ENCODE measurements at places on chromosomes 12 and 14. TPM values are rescaled to one million over a fixed set of nuclear protein-coding genes. Genes with fewer than 3 reads are reported as not detected.

DNA sequence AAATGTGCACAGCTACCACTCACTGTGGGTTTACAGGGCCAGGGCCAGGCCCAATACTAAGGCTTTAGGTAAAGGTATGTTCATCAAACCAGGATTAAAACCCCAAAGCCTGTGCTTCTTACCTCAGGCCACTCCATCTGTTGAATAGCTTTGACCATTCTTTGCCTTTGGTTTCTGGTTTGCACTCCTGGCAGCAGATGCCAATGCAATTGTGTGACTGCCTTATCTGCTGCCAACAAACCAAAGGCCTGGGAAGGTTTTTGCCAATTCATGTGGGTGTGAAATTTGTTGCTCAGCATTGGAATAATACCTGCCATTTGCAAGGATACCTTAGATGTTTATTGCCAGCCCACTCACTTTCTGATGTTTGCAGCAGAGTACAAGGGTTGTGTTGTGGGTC is 221.6 kb downstream of the C12orf75 start:
- DNase-seq, result no peak

The CD69 gene
- total RNA-seq, result 0.22 TPM

The KCNC2 gene
- total RNA-seq, result not detected

The CDKN3 gene
- 4.7 TPM for total RNA-seq

The TAS2R8 gene
- total RNA-seq, result not detected

- DNase-seq, result no peak
These were observed 52.2 kb upstream of the ANP32D start for GRCh38 chr12:48420039-48420775.

DNA sequence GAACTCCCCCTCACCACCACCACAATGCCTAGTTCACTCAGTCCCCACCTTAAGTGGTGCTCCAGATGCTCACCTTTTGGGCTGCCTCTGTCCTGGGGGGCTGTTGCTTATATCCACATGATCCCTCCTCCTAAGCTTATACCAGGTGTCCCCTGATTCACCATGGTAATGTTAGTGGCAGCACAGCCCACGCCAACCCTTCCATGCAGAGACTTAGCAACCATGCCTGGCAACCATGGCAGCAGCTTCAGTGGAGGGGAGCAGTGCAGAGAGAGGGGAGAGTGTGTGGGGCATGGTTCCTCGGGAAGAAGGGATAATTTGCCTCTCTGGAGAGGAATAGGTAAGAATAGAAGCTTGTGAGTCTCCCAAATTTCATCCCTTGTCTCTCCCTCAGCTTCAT is 1.2 kb upstream of the DDN start:
- DNase-seq, result no peak

The FSCB gene
- total RNA-seq, result not detected

- no peak for DNase-seq
These were observed 276.1 kb downstream of the SYT1 start for GRCh38 chr12:79140711-79141110.

GRCh38 chr12:65925626-65926025 is 101.3 kb downstream of the HMGA2 start:
- DNase-seq, result no peak

GRCh38 chr14:30312214-30312613 is 246.7 kb upstream of the G2E3 start:
- DNase-seq, result no peak

- DNase-seq, result no peak
These were observed 15.8 kb downstream of the RGS6 start for GRCh38 chr14:71947947-71948500.

The PLA2G1B gene
- total RNA-seq, result not detected

- DNase-seq, result no peak
These were observed 855.3 kb downstream of the DIO2 start for GRCh38 chr14:79356040-79356439.

- DNase-seq, result no peak
These were observed 140.5 kb downstream of the ZFP36L1 start for GRCh38 chr14:68652433-68652690.

The RNFT2 gene
- total RNA-seq, result 0.22 TPM

DNA sequence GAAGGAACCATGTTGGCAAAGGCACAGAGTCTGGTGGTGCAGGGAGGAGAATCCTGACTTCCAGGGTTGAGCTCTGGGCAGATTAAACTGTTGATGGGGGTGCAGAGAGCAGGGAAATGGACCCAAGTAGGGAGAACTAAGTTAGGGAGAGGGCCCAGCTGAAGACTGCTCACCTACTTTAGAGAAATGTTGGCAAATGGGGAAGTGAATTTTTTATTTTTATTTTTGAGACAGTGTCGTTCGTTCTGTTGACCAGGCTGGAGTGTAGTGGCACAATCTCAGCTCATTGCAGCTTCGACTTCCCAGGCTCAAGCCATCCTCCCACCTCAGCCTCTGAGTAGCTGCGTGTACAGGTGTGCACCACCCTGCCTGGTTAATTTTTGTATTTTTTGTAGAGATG is 32.1 kb upstream of the TUBA1A start:
- DNase-seq, result no peak

The BCL11B gene
- total RNA-seq, result 0.17 TPM

The TMEM132C gene
- 0.16 TPM for total RNA-seq

- no peak for DNase-seq
These were observed 35.0 kb downstream of the EPS8 start for GRCh38 chr12:15754233-15754632.

GRCh38 chr12:106271575-106272505 is 24.0 kb upstream of the CKAP4 start:
- no peak for DNase-seq

GRCh38 chr12:131007031-131007739 is 53.5 kb downstream of the ADGRD1 start:
- DNase-seq, result peak; percentile 69

The TSPAN9 gene
- 11.8 TPM for total RNA-seq

The KCNH3 gene
- 0.04 TPM for total RNA-seq

GRCh38 chr12:25942709-25943108 is 15.8 kb upstream of the RASSF8 start:
- no peak for DNase-seq

DNA sequence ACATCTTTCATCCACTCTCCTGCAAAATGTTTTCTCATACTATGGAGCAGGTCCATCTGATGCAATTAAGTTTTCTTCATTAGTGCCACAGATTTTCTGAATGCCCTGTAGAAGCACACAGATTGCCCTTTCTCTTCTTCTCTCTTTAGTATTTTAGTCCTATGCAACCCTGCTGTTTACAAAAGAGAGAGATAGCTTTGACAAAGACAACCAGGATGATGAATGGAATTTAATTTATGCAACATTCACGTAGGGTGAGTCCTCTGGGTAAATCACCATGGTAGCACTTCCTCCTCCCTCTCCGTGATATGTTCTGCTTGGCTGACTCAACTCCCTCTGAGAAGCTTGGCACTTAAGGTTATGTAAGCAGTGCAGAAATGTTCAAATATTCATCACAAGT is 400.9 kb upstream of the PDE3A start:
- DNase-seq, result no peak

GRCh38 chr12:107320033-107320928 is 226.9 kb upstream of the CRY1 start:
- peak; percentile 22 for DNase-seq

- peak; percentile 82 for DNase-seq
These were observed 51.4 kb downstream of the C14orf132 start for GRCh38 chr14:96090441-96091148.

- DNase-seq, result no peak
These were observed 63.2 kb upstream of the TMX1 start for GRCh38 chr14:51176839-51177238.

DNA sequence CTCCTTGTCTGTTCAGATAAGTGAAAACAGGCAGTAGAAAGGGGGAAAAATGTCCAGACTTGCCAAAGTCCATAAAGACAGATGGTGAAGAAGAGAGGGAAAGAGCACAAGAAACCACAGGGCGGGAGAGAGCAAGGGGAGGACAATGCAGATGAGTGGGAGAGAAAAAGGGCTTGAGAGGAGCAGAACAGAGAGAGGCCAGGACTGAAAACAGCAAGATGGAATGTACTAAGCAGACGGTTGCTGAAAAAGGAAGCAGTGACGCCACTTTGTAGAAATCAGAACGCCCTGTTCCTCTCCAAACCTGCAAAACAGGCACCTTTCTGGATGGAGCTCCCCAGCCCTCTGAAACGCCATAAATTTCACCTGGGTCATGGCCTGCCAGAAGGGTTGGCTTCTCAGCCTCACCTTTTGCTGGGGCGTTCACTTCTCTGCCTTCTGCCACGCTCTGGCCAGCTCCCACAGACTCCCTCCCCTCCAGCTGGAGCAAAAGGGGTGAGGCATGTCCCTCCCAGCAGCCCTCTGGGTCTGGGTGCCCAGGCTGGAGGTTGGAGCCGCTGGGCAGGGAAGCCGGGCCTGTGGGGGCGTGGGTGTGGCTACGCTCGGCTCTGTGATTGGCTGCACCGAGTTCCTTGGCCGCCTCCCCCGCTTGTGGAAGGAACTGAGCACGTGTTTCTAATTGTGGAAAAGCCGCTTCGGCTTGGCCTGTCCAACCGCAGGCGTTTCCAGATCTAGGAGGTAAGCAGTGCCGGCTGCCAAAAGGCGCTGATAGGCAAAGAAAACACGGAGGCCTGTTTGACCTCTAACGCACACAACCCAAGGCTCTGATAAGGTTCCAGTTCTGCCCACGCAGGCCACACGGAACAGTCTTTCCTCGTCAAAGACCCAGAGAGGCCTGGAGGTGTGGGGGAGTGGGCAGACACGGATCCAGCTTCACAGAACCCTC is 29.3 kb downstream of the SLC7A8 start:
- peak; percentile 94 for DNase-seq

The DICER1 gene
- total RNA-seq, result 41.5 TPM

DNA sequence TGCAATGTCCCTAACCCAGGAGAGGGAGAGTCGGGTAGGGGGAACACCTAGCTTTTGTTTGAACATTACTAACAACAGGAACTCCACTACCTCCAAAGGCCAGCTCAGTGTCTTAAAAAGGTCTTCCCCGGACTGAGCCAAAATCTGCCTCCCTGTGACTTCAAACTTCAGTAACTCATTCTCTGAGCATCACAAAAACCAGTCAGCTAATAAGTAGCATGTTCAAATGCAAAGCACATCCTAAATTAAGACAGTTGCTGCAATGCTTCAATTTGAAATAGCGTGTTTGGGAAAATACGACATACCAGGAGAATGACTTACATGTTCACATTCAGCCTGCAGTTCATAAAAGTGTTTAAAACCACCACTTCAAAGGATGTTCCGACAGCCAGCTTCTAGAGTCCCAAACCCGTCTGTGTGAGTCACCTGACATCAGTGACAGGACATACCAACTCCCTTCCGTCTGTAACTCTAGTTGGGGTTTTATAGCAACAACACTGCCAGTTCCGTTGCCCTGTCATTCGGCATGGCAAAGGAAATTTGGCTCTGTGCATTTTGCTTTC is 13.0 kb downstream of the ZFP36L1 start:
- peak; percentile 57 for DNase-seq

- no peak for DNase-seq
These were observed 170.6 kb downstream of the SLC2A13 start for GRCh38 chr12:39935275-39935674.

GRCh38 chr12:52052468-52053186 is 1.4 kb downstream of the NR4A1 start:
- no peak for DNase-seq

GRCh38 chr12:49776413-49776812 is 35.1 kb downstream of the TMBIM6 start:
- peak; percentile 85 for DNase-seq

- no peak for DNase-seq
These were observed 35.8 kb upstream of the PRKAB1 start for GRCh38 chr12:119631930-119632678.

DNA sequence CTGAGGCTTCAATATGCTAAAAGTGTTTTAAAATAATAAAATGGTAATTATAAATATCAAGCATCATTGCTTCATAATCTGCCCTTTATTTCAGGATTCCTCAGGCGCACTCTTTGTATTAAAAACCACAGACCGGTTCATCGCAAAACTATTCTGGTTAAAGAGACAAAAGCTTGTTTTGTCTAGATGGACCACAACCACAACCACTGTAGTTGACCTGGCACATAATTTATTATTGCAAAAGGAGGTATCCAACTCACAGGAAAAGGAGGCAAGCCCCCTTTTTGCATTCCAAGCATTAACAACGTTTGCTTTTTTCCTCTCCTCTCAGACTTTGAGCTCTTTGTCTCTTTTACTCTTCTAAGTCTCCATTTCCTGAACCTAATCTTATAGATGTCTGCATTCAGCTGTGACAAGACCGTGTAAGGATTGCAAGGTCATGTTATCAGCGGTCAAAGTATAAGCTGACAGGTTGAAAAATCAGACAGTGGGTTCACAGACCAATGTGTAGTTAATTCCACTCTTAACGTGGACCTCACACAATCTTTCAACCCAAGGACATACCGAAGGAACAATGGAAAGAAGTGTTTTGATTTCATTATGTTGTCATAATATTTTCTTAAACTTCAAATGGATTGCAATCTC is 1057.6 kb downstream of the GALC start:
- no peak for DNase-seq

- no peak for DNase-seq
These were observed 2.3 kb downstream of the EVL start for GRCh38 chr14:100067481-100067880.

DNA sequence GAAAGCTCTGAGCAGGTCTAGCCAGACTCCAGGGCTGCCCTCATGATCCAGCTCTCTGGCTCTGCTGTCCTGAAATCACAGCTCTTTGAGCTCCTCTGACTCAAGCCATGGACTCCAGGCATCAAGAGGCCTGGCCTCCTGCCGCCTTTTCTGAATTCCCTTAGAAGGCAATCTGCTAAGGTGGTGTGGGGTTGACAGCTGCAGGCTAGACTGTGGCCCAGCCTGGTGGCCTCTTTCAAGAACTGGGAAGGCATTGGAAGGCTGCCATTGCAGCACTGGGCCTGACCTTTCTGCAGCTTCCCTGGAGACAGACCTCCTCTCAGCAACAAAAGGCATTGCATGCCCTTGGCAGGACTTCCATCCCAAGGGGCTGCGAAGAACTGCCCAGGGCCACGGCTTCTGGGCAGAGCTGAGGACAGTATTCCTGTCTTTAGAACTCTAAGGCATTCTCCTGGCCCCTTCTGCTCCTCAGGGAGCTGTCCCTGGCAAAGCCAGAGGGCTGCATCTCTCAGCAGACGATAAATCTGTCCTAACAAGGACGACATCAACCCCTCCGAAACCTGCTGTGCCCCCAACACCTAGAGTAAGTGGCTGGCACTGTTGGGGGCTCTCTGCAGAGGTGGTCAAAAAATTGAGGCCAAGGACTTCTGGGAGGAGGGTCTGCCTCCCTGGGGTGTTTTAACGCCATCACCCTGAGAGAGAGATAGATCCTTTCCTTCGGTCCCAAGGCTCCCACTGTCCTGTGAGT is 115.6 kb downstream of the RBM19 start:
- DNase-seq, result peak; percentile 85

GRCh38 chr14:61420326-61420725 is 98.9 kb downstream of the PRKCH start:
- no peak for DNase-seq
